ENCODE measurements at places on chromosomes 5 and 9.

- no peak for DNase-seq
Measured at GRCh38 chr9:113614843-113615648, 151.5 kb downstream of the RGS3 start.

GRCh38 chr5:180291234-180291940 lies 496 bp downstream of the MAPK9 start:
- DNase-seq, result peak; percentile 29

DNA sequence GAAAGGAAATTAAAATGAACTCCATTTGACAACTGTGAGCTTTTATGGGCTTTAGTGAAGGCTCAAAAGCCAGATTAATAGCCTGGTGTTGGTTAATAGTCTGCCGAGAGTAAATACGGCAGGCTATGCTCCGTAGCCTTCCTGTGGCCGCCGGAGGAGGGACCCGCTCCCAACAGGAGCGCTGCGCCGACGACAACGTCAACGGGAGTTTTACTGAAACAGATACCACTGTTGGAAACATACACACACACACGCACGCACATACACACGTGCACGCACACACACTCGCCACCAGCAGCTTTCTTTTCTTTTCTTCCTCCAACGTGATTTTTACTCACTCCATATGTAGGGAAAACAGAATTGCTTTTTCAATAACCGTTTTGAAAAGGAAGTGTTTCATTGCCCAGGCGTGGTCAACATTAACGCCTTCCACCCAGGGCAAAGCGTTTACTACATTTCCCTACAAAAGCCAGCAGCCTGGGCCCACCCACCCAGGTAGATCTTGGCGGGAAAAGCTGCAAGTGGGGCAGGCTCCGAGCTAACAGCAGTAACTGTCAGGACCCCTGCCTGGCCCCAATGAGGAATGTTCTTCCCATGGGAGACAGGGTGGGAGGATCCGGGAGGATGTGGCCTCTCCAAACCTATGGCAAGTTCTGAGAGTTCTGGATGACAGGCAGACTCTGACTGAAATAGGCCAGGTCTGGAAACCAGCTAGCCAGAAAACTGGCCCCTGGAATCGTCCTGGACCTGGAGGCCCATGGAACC lies 72.3 kb downstream of the PAX5 start:
- DNase-seq, result peak; percentile 8

GRCh38 chr5:159781626-159782157 lies 134.6 kb upstream of the ADRA1B start:
- peak; percentile 80 for DNase-seq

DNA sequence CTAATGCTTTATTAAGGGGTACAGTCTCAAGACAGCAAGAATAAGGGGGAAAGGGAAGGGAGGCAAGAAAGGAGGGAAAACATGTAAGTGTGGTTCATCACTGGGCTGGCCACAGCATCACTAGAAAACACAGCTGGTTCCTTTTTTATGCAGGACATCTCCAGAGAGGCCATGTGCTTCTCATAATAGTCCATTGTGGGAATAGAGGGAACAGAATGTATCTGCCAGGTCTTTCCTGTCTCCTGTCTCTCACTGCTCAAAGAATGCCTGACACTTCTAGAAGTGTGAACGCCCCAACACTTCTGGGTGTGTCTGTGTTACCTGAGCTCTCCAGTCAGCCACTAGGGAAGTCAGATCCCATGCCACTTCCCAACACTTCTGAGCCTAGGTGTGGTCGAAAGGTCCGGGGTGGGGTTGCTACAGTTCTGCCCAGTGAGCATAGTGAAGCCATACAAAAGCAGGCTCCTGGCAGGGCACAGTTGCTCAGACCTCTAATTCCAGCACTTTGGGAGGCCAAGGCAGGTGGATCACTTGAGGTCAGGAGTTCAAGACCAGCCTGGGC lies 255.6 kb upstream of the SLC30A5 start:
- no peak for DNase-seq

DNA sequence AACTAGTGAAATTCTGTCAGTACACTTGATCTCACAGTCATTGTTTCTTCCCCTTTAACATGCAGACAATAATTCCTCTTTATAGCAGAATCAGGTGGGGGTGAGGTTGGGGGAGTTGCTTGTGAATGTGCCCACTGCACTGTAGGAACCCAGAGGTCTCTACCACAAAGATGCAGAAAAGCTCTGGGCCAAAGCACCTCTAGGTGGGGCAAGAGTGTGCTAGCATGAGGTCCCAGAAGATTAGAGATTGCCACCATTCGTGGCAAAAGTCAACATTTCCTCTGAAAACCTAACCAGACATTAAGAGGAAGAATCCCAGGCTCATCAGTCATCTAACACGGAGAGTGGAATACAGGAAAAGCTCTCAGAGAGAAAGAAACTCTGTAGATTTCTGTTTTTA lies 74.5 kb downstream of the PTCD2 start:
- no peak for DNase-seq

DNA sequence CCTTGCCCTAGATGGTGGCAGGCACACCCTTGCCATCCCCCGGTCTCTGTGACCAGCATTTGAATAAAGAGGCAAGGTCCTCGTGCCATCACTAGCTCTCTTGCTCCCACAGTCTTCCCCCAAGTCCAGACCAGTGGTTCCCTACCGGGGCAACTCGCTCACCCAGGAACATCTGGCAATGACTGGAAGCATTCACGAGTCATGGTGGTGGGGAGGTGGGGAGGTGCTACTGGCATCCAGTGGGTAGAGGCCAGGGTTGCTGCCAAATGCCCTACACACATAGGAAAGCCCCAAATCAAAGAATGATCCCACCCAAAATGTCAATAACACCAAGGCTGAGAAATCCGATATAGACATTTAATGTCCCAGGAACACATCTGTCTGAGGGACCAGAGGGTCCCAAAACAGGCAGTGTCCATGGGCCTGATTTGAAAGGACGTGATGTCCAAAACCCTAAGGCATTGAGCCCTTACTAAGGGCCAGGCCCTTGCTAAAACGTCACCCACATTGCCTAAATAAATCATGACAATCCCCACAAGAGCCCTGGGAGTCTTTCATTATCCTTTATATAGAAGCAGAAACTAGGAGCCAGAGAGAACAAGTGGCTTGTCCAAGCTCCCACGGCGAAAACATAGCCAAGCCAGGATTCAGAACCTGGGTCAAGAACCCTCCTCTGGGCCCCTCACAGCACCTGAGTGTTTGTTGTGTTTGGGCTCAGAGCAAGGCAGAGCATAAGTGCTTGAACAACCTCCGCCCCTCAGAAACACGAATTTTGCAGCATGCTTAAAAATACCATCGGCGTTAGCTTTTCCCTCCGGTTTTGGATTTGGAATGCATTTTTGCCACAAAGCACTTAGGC lies 119.3 kb upstream of the WWC1 start:
- peak; percentile 14 for DNase-seq

DNA sequence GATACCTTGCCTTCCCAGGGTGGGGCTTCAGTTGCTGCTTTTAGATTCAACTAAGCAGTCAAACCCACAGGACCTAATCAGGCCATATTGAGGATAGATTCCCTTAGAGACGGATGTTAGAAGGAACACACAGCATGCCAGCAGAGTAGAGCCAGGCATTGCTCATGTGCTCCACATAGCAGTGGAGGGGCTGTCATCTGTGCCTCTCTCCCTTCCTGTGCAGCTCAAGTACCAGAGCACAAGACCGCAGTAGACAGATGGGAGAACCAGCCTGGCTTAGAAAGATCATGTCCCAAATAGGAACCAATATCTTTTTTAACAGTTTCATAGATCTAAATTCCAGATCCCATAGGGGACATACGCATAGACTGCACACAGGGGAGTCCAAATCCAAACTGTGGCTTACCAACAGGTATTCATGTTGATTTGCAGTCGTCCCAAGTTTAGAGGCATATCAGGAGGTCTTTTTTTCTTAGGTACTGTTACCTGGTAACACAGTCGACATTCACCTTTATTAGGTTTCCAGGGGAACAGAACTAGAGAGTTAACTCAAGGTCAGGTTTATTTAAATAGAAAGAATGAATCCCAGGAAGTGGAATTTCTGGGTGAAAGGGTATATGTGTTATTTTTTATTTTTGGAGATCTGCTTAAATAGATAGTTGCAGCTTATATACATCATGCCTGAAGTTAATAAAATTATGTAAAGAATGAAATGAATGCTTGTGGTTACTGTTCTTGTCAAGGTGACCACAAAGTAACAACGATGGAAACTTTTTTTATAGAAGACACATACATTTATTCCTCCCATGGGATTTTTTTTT lies 43.5 kb upstream of the PCAT7 start:
- no peak for DNase-seq

- DNase-seq, result no peak
Measured at GRCh38 chr9:2984491-2984890, 140.6 kb upstream of the PUM3 start.

DNA sequence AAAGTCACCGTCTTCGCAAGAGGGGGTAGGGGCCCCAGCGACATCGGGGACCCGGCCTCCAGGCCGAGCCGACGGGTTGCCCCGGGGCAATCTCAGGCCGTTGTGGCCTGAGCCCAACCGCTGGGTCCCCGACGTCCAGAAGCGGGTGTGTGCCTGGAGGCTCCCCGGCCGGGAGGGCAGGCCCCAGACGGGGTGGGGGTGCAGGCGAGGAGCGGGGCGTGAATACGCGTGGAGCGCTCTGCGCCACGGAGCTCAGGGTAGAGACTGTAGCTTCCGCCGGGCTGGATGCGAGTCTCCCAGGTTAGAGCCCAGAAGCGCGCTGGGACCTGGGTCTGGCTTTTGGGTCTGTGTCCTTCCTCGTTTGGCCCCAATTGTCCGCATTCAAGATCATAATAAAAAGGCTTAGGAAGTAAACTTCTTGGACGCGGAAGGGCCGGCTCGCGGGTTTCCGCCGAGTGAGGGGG lies 3.5 kb downstream of the BARX1 start:
- DNase-seq, result no peak

GRCh38 chr5:73615085-73615484 lies 10.9 kb upstream of the ARHGEF28 start:
- DNase-seq, result peak; percentile 60

DNA sequence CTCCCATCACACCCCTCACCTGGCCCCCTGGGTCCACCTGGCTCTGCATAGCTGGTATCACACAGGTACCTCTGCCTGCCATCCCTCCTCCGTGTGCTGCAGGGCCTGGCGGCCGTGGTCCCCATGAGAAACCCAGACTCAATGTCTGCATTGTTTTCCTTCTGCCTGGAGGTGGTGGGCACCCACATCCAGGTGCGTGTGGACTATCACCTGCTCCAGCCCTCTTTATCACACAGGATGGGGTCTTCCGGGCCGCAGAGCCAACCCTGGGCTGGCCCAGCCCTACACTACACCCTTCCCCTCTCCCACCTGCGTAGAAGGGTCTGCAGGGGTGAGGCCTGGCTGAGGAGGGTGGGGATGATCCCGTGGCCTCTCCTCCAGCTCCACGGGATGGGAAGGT lies 7.0 kb upstream of the FUT7 start:
- DNase-seq, result no peak

GRCh38 chr5:42666869-42667268 lies 89.7 kb upstream of the CCDC152 start:
- DNase-seq, result no peak

DNA sequence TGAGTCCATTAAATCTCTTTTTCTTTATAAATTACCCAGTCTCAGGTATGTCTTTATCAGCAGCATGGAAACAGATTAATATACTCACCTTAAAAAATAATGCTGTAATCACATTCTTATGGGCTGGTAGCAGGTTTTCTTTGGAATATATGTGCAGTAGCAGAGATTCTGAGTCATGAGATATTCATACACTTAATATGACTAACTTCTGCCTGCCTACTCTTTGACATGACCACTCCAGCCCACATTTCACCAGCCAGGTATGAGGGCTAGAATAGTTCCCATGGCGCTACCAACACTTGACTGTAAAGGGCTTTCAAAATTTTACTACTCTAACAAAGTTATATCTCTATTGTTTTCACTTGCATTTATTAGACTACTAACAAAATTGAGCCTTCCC lies 74.1 kb upstream of the GHR start:
- DNase-seq, result no peak

GRCh38 chr9:122051351-122052321 lies 41.5 kb downstream of the TTLL11 start:
- peak; percentile 43 for DNase-seq

DNA sequence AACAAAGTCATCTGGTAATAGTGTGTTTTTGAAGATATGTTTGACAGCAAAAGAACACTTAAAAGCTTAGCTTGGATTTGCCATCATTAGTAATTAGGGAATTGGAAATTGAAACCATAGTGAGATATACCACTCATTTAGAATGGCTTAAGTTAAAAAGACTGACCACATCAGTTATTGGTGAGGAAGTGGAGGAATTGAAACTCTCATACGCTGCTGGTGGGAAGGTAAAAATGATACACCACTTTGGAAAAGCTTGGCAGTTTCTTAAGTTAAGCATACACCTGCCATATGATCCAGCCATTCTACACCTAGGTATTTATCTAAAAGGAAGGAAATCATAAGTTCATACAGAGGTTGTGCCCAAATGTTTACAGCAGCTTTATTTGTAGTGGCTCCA lies 213.2 kb downstream of the TRIO start:
- DNase-seq, result no peak

GRCh38 chr5:173201636-173202265 lies 33.3 kb downstream of the NKX2-5 start:
- peak; percentile 78 for DNase-seq

DNA sequence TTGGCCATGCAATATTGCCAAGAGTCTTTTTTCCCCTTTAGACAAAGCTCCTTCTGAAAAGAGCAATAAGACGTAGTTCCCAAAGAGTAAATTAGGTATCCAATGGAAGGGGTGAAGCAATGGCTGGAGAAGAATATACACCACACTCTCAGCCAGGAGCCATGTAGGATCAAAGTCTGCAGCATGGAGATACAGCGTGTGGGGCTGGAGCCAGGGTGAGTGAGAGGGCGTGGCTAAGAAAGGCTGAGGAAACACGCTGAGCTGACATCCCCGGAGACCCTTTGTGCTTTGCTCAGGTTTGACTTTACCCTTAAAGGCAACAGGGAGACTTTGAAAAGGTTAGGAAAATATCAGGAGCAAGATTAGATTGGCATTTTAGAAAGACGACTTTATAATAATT lies 87.1 kb upstream of the ELL2 start:
- no peak for DNase-seq

- DNase-seq, result no peak
Measured at GRCh38 chr5:157582731-157583620, 7.4 kb upstream of the ADAM19 start.

GRCh38 chr5:103847060-103847459 lies 284.5 kb upstream of the NUDT12 start:
- peak; percentile 76 for DNase-seq

GRCh38 chr5:59152701-59153245 lies 569.9 kb downstream of the RAB3C start:
- DNase-seq, result no peak
